ENCODE measurements at places on chromosomes 12 and 14.

DNA sequence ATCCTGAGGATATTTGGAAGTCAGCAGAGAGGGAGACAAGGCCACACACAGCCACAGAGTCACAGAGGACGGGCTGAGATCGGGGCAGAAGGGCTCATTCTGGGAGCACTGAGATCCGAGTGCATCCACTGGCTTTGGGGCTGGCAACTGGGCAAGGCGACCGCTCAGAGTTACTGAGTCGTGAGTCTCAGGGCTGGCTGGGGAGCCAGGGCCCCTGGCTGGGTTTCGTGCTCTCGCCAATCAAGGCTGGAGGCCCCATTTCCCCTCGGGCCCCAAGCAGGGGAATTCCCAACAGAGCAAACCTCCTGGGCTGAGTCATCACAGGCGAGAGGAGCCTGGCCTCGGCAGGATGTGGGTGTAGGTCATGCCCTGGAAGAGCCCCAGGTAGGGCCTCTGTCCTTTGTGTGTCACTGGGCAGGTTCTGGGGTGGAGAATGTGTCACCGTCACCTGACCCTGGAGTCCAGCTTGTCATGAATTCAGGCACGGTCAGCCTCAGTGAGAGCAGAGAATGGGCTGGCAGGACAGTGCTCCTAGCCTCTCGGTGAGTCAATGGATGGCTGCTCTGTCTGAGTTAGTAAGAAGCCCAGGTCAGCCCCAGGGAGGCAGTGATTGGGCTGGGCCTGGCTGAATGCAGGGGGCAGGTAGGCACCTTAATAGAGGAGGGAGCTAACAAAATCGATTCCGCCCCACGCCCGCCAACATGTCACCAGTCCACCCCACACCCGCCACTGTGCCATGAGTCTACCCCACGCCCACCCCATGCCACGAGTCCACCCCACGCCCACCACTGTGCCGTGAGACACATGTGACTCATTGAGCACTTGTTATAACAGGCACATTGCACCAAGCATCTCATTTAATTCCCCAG lies 16.9 kb downstream of the ASB2 start:
- DNase-seq, result peak; percentile 84

GRCh38 chr14:70784886-70785285 lies 24.4 kb downstream of the MAP3K9 start:
- DNase-seq, result no peak

GRCh38 chr14:49367696-49368095 lies 218.5 kb downstream of the RPS29 start:
- DNase-seq, result no peak

DNA sequence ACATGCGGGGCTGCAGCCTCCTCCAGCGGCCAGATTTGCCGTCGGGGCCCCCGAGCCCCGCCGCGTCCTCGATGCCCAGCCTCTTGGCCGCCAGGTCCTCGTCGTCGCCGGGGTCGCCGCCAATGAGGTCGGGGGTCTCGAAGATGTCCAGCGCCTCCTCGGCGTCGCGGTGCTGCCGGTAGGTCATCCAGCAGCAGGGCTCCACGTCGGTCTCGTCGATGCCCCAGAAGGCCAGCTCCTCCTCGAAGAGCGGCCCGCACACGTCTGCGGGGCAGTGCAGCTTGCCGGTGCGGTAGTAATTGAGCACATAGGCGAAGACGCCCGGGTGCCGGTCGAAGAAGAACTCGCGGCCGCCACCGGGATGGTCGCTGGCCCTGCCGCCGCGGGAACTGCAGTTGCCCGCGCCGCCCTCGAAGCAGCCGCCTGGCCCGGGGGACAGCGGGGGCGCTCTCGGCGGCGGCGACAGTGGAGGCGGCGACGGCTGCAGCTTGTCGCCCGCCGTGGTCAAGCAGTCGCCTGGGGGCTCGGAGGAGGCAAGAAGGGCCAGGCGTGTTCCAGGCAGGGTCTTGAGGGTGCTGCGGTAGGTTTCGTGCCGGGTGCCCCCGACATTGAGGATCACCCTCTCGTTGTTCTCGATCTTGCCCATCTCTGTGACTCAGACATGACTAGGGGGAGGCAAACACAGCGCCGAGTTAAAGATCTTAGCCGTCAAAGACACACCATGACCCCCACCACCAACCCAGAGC lies 2.1 kb downstream of the KCNC2 start:
- no peak for DNase-seq

DNA sequence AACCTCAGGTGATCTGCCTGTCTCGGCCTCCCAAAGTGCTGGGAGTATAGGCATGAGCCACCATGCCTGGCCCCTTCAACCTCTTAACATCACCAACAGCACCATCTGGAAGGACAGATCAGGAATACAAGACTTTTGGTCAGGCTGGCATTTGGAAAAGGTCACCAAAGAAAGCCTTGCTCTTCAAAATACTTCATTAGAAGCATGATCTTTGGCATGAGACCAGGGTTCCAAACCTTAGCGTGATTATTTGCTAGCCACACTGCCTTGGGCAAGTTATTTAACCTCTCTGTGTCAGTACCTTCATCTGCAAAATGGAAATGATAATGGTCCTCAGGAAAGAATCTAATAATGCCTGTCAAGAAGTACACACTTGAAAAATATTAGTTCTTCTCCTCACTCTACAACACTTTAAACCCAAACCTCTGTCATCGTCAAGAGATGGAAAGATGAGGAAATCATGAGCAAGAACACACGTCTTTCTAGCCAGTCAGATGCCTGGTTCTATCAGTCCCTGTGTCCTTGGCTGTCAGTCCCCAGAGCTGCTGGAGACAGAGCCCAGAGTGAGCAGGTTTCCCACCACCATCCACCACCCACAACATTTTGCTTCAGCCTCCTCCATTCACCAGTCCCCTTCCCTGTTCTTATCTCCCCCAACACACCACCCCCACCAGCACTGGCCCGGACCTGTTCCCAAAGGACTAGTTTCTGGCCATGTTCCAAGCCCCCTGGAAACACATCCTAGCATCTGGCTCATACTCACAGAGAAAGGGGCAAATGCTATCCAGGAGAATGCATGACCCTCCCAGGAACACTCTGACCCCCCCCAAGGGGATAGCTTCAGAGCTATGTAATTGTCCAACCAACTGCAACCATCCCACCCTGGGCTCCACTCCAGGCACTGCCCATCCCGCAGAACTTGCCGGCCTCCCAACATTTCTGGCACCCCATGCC lies 2.0 kb downstream of the ADCY6 start:
- no peak for DNase-seq

- DNase-seq, result no peak
Measured at GRCh38 chr12:6854036-6854435, 2.1 kb downstream of the USP5 start.

DNA sequence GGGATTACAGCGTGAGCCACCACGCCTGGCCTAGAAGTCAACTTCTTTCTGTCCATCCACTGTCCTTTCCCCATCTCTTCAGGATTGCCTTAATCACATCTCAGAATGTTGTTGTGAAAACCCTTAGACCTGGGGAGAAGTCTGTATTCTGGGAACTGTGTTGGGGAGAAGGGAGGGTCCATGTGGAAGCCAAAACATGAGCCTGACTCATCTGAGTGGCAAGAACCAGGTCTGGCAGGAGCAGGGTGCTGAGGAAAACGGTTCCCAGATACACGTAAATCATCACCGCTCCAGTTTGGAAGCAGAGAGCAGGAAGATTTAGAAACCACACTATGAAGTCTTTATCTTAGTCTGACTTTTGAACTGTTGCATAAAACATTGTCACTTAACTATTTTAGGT lies 245.6 kb upstream of the RGS6 start:
- DNase-seq, result no peak
